Left ventricle myocardium inferior (tissue), 1 donor: ENCODE measurements at places on chromosomes 7 and 10. TPM values are rescaled to one million over a fixed set of nuclear protein-coding genes. Genes with fewer than 3 reads are reported as not detected.
A peak's percentile ranks its signal among the peaks of the same experiment; 100 is the strongest.

The ARHGEF5 gene
- total RNA-seq, result 0.80 TPM

The SLC26A3 gene
- total RNA-seq, result 0.33 TPM

The MPP7 gene
- total RNA-seq, result 14.7 TPM

GRCh38 chr10:50788951-50789945 is 49.5 kb downstream of the ASAH2B start:
- DNase-seq, result no peak

The KLHL7 gene
- total RNA-seq, result 150 TPM

- DNase-seq, result no peak
These were observed 50.1 kb upstream of the PRKAR1B start for GRCh38 chr7:776992-777727.

DNA sequence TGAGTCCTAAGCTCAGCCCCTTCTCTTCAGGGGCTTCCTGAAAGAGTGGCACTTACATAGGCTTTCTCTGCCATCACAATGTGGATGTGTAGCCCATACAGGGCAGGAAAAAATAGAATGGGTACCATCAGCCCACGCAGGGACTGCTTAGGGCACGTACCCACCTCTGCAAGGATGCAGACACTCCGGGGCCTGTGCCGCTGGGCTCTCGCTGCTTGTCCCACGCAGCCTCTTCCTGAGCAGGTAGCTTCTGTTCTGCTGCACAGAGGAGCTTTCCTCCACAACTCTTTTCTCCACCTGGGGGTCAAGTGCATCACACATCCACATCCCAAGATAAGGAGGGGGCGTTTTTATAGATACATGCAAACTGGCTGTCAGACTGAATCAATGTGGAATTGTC is 34.3 kb downstream of the FRMPD2 start:
- DNase-seq, result no peak

The SEMA3D gene
- 1.8 TPM for total RNA-seq

DNA sequence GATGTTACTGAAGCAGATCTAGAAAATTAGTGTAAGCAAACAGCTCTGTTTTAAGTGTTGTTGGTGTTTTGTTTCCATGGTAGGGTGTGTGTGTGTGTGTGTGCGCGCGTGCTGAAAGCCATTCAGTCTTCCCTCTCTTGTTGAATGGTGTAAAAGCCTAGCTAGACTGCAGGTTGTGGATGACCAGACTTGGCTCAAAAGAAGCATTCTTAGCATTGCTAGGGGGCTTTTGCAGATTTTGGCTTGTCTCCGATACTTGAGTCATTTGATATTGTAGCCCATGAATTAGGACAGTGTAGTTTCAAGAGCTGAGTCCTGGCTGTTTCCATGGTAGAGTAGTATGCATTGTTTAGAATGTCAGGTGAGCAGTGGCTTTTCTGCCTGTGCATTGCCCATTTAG is 99.1 kb downstream of the SND1 start:
- DNase-seq, result no peak

- DNase-seq, result no peak
These were observed 211.3 kb downstream of the SKIDA1 start for GRCh38 chr10:21314111-21314626.

DNA sequence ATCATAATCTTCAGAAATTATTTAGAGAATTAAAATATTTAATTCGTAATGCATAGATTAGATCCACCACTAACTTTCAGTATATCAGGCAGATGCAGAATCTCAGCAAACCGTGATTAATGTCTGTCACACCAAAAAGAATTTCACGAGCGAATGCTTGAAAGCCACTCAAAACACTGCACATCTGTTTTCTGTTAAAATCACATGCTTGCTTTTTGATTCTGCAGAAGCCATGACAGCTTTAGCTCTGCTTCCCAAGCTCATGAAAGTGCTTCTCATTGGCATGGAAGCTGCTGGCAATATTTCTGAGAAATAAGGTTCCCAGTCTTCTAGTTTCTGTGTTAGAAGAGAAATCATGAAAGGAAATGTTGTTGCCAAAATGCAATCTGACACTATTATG is 837.8 kb upstream of the LRRN3 start:
- no peak for DNase-seq

DNA sequence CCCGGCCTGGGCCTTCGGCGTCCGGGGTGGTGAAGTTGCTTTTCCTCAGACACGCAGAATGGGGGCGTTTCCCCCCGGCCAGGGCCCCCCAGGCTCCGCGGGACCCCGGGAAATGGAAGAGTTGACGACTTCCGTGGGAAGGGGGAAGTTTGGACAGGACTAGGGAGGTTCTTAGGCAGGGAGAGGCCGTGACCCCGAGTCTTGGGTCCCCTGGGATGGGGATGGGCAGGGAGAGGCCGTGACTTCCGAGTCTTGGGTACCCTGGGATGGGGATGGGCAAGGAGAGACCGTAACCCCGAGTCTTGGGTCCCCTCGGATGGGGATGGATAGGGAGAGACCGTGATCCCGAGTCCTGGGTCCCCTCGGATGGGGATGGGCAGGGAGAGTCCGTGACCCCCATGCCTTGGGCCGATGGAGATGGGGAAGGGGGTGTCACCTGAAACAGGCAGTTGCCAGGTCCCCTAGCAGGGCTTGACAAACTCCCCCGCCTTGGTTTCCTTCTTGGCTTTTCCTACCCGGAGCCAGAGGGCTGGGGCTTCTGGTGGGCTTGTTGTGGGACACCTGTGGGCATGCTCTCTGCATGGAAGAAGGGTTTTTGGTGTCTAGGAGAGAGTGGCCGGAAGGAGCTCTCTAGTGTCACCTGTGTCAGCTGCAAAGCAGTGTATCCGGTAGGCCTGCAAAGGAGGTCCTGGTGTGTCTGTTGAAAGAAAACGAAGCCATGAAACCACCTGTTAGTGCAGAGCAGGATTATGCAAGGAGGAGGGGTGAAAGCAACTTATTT is 1.1 kb downstream of the TRRAP start:
- DNase-seq, result no peak

- no peak for DNase-seq
These were observed 20.2 kb downstream of the TOMM7 start for GRCh38 chr7:22802426-22802825.

DNA sequence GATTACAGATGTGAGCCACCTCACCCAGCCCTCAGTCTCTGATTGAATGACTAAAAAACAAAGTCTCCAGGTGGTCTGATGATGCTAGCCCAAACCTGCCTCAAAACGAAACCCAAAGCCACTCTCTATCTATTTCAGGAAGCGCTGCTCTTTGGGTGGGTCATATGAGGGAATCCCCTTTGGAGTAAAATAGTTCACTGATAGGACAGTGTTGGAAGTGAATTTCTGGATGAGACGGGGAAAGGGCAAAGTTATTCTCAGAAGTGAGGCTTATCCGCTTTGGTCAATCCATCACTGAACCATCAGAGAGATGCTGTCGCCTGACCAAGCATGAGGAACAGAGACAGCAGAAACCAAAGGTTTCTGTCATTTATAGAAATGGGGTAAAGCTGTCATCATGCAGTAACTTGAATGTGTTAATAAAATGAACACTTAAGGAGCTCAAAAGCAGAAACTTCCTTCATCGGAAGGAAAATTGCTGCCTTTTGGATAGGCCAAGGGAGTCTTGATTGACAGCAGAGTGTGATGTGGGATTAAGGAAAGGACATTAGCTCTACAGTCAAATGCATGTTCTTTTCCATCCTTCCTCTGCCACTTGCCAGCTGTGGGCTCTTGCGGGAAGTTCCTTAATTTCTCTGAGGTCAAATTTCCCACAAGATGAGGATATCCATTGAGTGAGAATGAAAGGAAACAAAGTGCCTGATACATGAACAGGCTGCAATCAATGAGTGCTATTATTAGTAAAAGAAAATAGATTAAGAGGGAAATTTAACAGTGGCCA is 64.9 kb upstream of the C1QL3 start:
- DNase-seq, result no peak

DNA sequence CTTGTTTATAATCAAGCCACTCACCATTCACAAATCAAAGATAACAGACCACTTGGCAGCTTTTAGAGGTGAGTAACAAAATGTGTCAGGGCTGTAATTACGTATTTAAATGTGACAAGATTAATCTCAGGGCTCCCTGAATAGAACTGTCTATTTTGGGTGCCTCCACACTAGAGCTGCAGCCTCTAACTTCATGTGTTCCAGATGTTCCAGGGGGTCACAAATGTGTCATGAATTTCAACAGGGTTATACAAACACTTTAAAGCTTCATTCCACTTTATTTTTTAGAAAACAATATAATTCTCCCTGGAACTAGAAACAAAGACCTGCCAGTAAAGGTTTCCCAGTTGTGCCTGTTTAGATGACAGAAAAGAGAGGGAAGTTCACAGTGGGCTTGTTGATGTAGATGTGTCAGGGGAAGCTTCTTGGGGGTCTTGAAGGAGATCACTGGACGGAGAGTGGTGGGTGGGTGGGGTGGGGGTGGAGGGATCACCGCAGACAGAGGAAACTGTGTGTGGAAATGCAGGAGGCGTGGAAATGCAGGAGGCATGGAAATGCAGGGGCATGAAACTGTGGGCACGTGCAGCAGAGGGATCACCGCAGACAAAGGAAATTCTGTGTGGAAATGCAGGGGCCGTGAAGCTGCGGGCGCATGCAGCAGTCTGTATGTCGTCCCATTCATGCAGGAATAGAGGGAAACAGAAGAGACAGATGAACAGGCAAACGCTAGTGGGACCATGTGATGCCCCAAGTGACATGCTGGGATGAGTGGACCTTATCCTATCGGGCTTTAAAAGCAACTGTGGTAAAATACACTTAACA is 42.0 kb upstream of the TRIL start:
- no peak for DNase-seq

The SCART1 gene
- total RNA-seq, result 0.36 TPM

The ENTPD7 gene
- 2.9 TPM for total RNA-seq

DNA sequence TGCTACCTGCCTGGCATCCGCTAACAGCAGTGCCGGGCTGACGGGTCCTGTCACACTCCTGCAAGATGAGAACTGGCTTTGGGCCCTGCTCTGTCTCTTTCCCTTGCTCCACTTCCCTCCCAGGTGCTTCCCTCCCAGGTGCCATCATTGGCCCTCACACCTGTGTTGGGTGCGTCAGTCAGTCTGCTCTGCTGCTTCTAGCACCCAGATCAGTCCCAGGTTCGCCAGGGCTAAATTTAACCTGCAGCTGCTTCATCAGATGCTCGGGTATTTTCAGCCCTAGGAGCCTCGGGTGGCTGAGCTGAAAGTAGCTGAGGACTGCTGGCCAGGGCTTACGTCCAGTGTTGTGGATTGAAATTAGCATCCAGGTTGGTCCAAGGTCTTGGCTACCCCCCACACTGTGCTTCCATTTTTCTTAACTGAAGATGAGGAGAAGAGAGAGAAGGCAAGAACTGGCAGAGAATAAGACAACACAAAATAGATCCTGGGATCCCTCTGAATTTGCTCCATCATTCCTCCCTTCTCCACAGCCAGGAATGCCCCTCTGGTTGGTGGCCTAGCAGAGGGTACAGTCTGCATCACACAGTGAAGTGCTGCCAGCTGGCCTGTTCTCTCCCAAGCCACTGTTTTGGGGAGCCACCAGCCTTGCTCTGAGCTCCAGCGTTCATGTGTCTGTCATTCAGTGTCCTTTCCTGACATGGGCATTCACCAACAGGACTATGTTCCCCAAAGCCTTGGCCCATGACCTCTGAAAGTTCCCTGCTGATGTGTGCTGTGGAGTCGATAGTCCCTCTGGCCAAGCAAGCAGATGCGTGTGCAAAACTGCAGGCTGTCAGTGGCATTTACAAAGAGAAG is 65.9 kb upstream of the SYPL1 start:
- DNase-seq, result peak; percentile 36

The TRPV6 gene
- total RNA-seq, result not detected

GRCh38 chr7:45157286-45157652 is 322 bp upstream of the RAMP3 start:
- DNase-seq, result no peak
